ENCODE measurements at places on chromosomes 11 and 22.

DNA sequence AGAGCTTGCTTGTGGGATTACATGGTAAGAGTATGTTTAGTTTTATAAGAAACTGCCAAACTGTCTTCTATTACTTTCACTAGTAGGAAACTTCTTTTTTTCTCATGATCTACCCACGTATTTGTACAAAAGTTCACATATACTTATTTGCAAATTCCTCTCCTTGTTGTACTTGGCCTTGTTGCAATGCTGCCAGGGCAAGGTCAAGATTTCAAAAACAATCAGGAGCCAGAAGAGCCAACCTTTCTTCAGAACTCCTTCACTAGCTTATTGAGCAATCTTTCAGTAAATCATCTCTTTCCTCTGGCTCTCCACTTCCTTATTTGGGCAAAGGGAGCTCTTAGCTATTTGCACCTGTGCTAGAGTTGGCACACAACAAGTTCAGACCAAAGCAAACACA is 9.7 kb downstream of the SRSF8 start:
- no peak for DNase-seq

GRCh38 chr11:66048547-66049323 is at the start of gene GAL3ST3:
Gene GAL3ST3, minus strand, starts transcription at chr11:66049161. Its CDS starts 3,746 bp downstream, at chr11:66045415.
- no peak for DNase-seq

GRCh38 chr11:27625347-27625912 is 74.8 kb downstream of the BDNF start:
- no peak for DNase-seq

DNA sequence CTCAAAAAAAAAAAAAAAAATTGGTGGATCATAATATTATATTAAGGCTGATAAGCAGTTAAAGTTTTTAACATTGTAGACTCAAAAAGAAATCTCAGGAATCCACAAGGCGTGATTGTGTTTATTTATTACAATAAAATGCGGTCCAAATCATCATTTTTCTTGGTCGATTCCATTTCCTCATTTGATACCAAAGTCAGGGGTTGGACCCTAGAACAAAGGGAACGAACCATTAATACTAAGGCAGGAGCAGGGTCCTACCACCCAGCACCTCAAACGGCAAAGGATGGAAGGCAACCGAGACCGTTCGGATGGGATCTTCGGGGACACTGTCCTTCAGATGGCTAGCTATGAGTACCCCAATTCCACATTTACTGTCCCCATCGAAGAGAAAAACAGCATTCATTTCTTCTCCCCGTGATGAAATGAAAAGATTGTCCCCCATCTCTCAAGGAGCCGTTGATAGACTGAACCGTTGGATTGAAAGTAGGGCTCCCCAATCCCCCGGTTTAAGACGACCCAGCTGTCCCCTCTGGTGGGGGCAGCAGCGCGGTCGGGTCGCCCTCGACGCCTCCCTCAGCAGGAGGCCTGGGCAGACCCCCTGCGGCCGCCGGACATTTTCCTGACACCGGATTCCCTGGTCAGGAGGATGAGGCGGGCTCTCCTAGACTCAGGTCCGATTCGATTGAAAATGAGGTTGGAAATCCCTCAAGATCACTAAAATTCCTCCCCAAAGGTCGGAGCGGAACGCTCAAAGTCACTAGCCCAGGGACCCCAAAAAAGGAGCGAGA is 607 bp downstream of the DMC1 start:
- no peak for DNase-seq

DNA sequence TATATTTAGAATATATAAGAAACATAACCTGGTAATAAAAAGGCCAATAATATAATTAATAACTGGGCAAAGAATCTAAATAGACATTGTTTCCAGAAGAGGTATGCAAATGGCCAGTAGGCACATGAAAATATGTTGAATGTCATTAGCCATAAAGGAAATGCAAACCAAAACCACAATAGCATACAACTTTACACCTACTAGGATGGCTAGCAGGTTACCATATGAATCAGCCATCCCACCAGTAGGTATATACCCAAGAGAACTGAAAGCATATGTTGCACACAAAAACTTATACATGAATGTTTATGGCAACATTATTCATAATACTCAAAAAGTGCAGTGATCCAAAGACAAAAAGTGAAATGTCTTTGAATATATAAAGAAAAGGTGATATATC is 2.7 kb upstream of the OR2D2 start:
- DNase-seq = no peak

- DNase-seq = no peak
Measured at GRCh38 chr11:26944866-26945664, 48.8 kb upstream of the FIBIN start.

- no peak for DNase-seq
Measured at GRCh38 chr11:35235936-35236666, 97.1 kb downstream of the CD44 start.

DNA sequence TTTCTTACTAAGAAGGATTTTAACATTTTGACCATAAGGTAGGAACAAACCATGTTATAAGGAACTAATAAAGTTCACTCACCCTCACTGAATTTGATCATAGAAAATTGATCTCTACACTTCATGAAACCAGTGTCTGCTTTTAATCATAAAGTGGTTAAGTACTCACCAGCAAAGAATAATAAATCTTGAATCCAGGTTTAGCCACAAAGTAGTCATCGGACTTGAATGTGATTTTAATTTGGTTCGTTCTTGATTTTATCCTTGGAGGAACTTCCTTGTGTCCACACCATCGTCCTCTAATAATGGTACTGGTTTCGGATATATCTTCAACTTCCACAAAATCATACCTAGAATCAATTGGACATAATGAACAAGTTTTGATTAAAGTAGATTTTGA is 40.5 kb upstream of the DDI1 start:
- DNase-seq = no peak

- no peak for DNase-seq
Measured at GRCh38 chr11:35750981-35751663, 88.5 kb downstream of the TRIM44 start.

- no peak for DNase-seq
Measured at GRCh38 chr22:21451545-21452520, 15.4 kb upstream of the TMEM191C start.

DNA sequence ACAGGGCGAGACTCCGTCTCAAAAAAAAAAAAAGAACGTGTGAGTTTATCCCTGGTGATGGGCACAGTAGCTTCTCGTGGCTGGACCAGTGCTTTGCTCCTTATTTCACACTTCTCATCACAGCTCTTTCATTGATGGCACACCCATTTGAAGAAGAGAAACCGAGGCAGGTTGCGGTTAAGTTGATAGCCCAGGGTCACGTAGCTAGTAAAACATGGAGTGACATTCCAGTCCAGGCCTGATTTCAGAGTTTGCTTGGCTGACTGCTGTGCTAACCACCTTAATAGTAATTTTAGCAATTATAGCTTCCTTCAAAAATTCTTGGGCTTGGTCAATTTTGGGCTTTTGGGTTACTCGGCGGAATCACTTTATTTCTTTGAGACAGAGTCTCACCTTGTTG is 25.8 kb downstream of the AP2A2 start:
- DNase-seq = no peak

- no peak for DNase-seq
Measured at GRCh38 chr22:24823787-24824186, 17.8 kb downstream of the SGSM1 start.

- no peak for DNase-seq
Measured at GRCh38 chr11:134405841-134406240, 6.2 kb downstream of the B3GAT1 start.

- no peak for DNase-seq
Measured at GRCh38 chr22:47445716-47446290, 683.4 kb downstream of the TBC1D22A start.

DNA sequence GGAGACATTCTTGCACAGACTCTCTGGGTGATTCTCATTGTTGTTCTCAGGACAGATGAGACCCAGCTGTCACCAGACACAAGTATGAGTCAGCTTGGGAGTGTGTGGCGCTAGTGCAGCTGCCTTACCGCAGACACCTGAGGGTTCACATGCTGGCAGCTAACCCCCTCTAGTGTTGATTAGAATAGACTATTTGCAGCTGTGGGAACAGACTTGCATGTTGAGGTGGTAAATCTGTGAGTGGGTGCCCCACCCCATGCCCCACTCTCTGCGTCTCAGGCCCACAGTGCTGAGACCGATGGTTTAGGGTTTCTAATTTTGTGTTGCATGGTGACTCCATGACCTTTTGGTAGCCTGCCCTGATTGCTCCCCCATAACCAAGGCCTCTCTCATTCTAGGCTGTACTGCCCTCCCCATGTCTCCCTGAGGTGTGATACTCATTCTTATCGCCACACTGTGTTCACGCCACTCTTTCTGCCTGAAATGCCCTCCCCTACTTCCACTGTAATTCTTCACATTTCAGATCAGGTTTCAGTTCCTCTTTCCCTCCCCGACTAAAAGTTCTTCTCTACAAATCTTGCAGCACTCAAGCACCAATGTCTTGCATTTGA is 73.7 kb upstream of the KIRREL3 start:
- no peak for DNase-seq

- DNase-seq = no peak
Measured at GRCh38 chr11:124538019-124538418, 5.4 kb downstream of the OR8B12 start.
